ENCODE measurements at places on chromosomes 5 and 9.

- DNase-seq: no peak
Observed at GRCh38 chr9:9112001-9112720, 1312.6 kb upstream of the DMAC1 start.

- DNase-seq: no peak
Observed at GRCh38 chr5:73994963-73995362, 369.0 kb downstream of the ARHGEF28 start.

GRCh38 chr5:32928761-32929160, 217.6 kb downstream of the NPR3 start:
- no peak for DNase-seq

DNA sequence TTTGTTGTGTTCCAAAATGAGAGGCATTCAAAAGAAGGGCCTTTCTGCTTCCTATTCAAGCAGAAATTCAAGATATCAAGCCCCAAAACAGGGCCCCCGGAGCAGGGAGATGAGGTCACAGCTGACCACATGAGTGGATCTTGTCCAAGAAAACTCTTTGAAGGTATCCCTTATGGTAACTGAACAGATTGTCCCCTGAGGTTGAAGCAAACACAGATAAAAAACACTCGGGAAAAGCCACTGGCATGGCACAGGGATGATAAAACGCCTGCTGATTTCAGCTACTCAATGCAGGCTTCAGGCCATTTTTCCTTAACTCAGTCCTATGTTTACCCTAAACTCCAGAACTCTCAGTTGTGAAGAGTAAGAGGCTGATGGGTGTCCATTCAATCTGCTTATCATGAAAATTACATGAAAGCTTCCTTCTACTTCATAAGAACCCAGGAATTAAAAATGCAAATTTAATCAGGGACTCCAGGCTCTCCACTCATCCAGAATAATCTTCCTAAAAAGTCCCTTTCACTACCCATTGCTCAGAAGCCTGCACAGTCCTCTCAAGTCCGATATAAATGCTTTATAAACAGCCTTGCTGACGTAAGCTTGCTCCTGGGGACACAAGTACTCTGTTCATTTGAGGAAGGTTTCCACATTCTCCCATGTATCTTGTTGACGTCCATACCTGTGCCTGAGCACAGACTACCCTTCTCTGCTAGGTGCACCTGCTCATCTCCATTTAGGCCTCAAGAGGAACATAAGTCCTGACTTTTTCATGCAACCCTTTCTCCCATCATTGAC, 35.9 kb upstream of the SLC1A3 start:
- DNase-seq: no peak

GRCh38 chr5:6822556-6823343, 109.5 kb downstream of the TENT4A start:
- DNase-seq: no peak

DNA sequence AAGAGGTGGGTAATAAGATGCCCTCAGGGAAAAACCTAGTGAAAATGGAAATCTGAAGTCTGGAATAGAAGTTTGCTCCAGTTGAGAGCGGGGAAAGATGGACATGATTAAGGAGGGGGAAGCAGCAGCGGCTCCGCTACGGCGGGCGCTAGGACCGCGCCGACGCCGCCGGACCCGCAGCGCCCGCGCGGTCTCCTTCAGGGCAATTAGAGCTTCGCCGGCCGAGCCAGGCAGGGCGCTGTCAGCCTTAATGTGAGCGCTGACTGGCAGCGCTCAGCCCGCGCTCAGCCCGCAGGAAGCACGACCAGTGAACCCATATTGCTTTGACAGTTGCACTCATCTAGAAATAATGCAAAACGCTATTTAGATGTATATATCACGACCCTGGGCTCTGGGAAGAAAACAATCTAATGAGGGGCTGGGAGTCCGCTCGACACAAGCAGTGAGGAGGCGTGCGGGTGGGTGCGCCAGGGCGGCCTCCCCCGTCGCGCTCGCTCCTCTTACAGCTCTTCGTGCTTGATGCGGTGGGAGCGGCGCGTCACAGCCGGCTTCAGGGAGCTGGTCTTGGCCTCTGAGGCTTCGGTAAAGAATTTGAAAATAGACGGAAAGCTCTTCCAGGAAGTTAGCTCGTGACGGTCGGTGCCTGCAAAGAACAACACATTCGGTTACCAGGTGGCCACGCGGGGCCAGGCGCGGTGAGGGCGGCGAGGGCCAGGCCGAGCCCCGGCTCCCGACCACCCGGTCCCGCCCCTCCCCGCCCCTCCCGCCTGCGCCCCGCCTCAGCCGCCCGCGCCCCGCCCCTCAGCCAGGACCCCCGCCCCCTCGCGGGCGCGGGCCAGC, 37.7 kb downstream of the NR2F1 start:
- peak; percentile 71 for DNase-seq

GRCh38 chr5:135930029-135930948, 24.5 kb downstream of the LECT2 start:
- DNase-seq: no peak

GRCh38 chr5:132203916-132204315, 23.7 kb downstream of the P4HA2 start:
- DNase-seq: no peak

GRCh38 chr5:78747055-78747454, 98.5 kb upstream of the LHFPL2 start:
- no peak for DNase-seq

DNA sequence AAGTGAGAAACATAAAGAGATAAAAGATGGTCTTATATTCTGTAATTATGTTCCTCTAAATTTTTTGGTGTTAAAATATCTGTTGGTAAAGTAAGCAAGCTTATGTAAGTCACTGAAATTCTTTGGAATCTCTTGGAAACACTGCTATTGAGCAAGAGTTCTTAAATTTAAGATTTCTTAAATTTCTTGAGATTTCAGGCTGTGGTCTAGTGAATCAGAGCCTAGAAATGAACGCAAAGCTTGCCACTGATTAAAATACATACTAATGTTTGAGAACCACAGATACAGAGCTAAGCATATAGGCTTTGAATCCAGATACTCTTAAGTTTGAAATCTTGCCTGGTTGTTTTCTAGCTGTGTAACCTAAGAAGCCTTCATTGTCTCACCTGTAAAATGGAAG, 133.4 kb downstream of the TRPM3 start:
- DNase-seq: no peak
